Activated T-cell treated with anti-CD3 and anti-CD28 coated beads for 4 hours (primary cell): ENCODE measurements at places on chromosomes 13 and 19.

GRCh38 chr13:84211048-84211447, 328.8 kb upstream of the SLITRK1 start:
- DNase-seq: no peak

DNA sequence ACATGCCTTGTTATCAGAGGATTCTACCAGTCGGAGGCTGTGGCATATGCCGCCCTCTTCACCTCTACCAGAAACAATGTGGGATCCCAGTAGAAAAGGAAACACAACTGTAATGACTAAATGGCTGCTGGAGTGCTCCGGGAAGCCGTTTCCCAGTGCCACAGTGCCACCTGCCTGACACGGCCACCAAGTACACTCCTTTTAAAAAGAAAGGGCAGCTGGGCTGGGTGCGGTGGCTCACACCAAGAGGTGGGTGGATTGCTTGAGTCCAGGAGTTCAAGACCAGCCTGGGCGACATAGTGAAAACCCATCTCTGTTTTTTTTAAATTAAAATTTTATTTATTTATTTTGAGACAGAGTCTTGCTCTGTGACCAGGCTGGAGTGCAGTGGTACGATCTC, 67.3 kb downstream of the TRPM4 start:
- no peak for DNase-seq

- DNase-seq: no peak
Measured at GRCh38 chr19:48295458-48295857, 25.6 kb downstream of the ZNF114 start.

DNA sequence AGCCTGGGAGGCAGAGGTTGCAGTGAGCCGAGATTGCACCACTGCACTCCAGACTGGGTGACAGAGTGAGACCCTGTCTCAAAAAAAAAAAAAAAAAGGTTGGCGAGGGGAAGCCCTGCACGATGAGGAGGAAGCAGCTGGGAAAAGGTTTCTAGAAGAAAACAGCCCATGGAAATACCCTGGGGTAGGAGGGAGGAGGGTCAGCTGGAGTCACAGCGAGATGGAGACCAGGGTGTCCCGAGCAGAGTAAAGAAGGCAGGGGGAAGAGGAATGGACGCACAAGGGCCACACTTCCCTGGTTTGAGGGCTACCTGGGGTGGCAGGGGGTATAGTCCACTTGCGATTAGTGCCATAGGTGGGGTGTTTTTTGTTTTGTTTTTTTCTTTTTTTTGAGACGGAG, 6.4 kb downstream of the KANK3 start:
- DNase-seq: no peak

DNA sequence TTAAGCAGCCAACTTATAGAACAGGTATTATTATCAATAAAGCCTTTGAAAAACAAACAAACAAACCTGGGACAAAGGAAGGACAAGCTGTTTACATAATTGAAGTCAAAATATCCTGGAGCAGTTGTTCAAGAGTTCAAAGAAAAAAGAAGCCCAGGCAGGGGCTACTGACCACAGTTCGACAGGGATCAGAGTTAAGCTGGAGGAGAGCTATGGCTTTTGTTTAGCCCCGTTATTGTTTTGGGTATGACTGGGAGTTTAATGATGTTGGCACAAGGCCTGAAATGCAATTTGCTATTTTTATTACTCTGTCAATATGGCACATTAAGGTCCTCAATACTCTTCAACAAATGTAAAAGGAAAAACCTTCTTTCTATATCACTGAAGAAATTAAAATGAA, 624.4 kb upstream of the KLHL1 start:
- no peak for DNase-seq

- no peak for DNase-seq
Measured at GRCh38 chr13:92103689-92104153, 705.3 kb downstream of the GPC5 start.

- DNase-seq: no peak
Measured at GRCh38 chr19:23855676-23856075, 59.0 kb upstream of the ZNF726 start.

GRCh38 chr13:110062077-110062776, 244.7 kb downstream of the COL4A1 start:
- no peak for DNase-seq
